ENCODE measurements at places on chromosomes 4 and X.

DNA sequence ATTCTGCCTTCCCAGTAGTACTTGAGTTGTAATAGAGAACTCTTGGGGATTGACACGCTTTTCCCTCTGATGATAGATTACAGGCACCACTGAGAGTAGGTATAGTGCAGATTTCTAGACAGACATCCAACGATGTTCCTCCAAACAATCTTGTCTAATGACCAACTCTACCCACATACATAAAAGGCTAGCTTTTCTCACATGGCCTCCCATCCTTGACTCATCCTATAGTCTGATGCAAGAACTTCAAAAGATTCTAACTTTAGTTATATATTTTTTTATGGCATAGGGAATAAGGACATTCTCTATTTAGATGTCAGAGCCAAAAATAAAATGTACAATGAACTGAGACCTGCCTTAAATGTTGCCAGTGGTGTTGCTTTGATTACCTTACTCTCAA is 60.9 kb downstream of the GLRA2 start:
- DNase-seq: no peak

DNA sequence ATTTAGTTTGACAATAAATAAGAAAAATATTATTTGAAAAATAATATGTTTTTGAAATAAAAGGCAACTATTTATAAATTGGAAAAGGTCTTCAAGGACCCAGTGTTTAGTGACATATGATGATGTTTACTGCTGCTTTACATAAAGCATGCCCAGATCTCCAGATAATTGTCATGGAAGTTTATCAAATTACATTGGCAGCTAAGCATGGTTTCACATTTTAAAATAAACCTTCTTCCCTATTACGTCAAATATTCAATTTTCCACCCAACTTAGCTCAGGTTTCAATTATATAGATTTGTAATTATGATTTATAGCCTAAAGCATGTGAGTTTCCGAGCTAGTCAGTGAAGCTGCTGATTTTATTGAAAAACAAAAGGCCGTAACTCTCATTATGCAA is 417.2 kb downstream of the CFAP47 start:
- DNase-seq: no peak

GRCh38 chr4:155849042-155849441 is 17.0 kb downstream of the ASIC5 start:
- DNase-seq: no peak

- DNase-seq: no peak
Observed at GRCh38 chrX:49850028-49850427, 20.9 kb downstream of the PAGE4 start.

GRCh38 chrX:24846550-24847150 is 152.9 kb downstream of the POLA1 start:
- DNase-seq: no peak

GRCh38 chr4:119020158-119020557 is 115.5 kb upstream of the MYOZ2 start:
- DNase-seq: no peak

- DNase-seq: no peak
Observed at GRCh38 chrX:69179380-69179911, 14.2 kb upstream of the PJA1 start.

DNA sequence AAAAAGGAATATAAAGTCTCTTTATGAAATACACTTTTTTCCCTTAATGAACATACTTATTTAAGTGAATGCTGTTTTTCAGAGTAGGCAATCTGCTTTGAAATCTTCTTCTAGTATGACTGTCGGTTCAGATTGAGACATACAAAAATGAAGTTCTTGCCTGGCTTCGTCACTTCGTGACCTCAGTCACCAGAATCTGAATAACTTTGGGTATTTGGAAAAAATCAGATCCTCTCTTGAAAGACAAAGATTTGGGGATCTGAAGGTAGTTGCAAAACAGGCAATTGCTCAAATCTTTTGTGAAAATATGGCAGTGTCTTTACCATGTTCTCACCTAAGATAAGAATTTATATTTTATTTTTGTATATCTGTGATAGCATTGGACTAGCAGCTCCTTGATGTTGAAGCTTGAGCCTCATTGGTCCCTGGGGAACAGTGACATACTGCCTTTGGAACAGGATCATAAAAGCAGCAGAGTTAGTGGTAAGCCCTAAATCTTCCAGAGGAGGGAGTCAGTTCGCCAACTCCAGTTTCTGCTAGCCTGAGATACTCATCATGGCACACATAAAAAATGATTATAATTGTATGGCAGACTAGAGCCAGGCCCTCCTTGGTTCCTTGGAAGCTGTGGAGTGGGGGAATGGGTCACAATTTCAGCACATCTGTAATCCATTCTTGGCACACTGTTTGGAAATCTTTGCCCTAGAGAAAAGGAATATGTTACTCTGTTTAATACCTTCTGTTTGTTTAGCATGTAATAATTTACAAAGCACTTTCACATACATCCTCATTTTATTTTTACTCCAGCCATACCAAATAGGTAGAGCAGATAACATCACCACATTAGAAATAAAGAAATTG is 5.0 kb downstream of the ARFIP1 start:
- no peak for DNase-seq

GRCh38 chr4:7781366-7781765 is 158.3 kb downstream of the AFAP1 start:
- no peak for DNase-seq

- DNase-seq: no peak
Observed at GRCh38 chrX:152899874-152900719, 2.2 kb downstream of the ZNF185 start.

DNA sequence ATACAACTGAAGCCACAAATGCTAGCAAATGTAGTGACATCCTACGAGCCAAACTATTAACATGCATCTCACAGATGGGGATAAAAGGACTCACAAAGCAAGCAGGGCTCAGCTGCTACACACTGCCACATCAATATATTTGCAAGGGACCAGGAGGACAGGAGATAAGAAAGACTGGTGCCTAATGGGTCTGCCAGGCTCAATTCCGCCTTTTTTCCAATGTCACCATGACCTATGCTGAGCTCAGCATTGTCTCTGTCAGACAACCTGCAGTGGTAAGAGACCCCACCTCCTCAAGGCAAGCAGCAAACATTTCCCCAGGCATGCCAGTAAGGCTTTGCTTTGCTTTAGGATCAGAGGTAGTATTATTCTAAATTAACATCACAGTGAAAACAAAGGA is 435 bp downstream of the DCX start:
- DNase-seq: no peak

Measured in stimulated activated CD8-positive, alpha-beta memory T cell treated with anti-CD3 and anti-CD28 coated beads, Interleukin-7, amount 100 ng/mL, for 1 hour (primary cell).